Effector memory CD8-positive, alpha-beta T cell (primary cell): ENCODE measurements at places on chromosomes 7 and 10.

DNA sequence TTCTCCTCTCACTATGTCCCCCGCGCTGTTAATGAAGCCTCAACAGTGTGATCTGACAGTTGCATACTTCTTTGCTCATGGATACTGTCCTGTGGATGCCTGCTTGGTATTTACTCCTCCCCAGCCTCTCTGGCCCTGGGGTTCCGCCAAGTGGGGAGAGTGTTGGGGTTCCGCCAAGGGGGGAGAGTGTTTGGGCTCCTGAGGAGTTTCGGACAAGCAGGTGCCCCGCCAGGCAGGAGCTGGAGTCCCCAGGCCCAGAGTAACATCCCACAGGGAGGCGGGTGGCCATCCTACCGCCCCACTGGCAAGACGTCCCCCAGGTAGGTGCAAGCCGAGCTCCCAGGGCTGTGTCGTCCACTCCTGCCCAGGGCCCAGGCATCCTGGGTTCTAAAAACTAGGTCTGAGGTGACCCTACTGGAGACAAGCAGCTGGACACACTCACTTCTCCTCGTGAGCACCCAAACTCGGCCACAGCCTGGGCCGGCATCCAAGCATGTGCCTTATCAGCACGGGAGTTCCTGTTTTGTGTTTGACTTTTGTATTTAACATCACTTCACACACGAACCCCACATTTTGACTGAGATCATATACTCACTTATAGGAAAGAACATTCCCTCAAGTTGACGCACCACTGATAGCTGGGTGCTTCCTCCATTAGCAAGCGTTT lies 34.2 kb downstream of the CAMK2B start:
- H3K4me3 ChIP-seq, result no peak overlapping the region
- no peaks in the 10 kb centered on the region for H3K36me3 ChIP-seq
- H3K27me3 ChIP-seq, result peaks cover 52% of the 10 kb centered on the region
- no peak overlapping the region for H3K27ac ChIP-seq
- DNase-seq, result no peak

DNA sequence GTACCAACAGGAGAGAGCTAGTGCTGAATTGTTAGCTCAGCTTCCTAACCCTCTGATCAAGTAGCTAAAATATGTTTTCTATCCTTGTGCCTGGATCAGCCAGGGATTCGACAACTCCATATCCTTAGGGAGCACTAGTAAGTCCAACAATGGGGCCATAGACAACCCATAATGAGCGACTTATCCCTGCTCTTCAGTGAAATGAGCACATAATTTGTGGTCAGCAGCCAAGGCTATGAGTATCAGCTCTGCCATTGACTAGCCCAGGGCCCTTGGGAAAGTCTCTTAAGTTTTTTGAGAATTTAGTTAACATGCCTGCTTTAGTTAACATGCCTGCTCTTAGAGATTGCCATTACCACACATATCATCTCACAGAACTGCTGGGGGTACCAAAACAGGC lies 39.3 kb downstream of the COL1A2 start:
- H3K27me3 ChIP-seq, result peaks cover 28% of the 10 kb centered on the region
- H3K4me1 ChIP-seq, result peaks cover 3% of the 10 kb centered on the region
- no peak overlapping the region for H3K27ac ChIP-seq
- H3K36me3 ChIP-seq, result no peaks in the 10 kb centered on the region

GRCh38 chr7:99407872-99408378 lies 472 bp downstream of the PDAP1 start:
- H3K36me3 ChIP-seq, result peaks cover 68% of the 10 kb centered on the region
- peak; percentile 9 for DNase-seq

DNA sequence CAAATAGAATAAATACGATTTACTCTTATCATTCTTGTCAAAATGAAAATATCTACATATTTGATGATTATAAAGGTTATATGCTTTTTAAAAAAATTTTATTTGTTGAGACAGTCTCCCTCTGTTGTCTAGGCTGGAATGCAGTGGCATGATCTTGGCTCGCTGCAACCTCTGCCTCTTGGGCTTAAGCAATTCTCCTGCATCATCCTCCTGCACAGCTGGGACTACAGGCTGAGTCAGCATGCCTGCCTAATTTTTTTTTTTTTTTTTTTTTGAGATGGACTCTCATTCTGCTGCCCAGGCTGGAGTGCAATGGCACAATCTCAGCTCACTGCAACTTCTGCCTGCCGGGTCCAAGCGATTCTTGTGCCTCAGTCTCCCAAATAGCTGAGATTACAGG lies 48.9 kb downstream of the PUS7 start:
- DNase-seq, result no peak
- peaks cover 2% of the 10 kb centered on the region for H3K36me3 ChIP-seq
- no peaks in the 10 kb centered on the region for H3K27me3 ChIP-seq
- no peaks in the 10 kb centered on the region for H3K4me1 ChIP-seq
- no peak overlapping the region for H3K27ac ChIP-seq

DNA sequence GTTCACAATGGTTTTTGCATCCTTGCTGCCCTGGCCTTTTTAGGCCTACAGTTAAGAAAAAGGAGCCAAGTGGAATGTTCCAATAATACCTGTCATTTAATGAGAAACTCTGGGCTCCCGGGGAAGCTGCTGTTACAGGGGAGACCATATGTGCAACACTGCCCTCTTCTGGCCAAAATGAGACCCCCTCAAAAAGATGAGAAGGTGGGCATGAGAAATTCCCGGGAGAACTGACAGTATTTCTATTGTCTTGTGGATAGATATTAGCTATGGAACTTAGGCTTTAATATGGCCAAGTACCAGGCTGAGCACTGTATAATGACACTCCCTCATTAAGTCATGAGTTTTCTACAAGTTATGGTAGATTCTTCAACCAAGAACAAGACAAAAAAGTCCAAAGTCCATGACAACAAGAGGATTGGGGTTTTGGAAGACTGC lies 99.4 kb downstream of the CCDC3 start:
- peak; percentile 31 for DNase-seq
- peaks cover 1% of the 10 kb centered on the region for H3K4me1 ChIP-seq
- H3K27ac ChIP-seq, result no peak overlapping the region
- peaks cover 70% of the 10 kb centered on the region for H3K27me3 ChIP-seq

- no peaks in the 10 kb centered on the region for H3K4me1 ChIP-seq
- DNase-seq, result no peak
- H3K36me3 ChIP-seq, result peaks cover 2% of the 10 kb centered on the region
- H3K27ac ChIP-seq, result no peak overlapping the region
Observed at GRCh38 chr7:55104712-55105433, 86.1 kb downstream of the EGFR start.

GRCh38 chr10:67771200-67771599 lies 66.8 kb downstream of the DNAJC12 start:
- no peak for DNase-seq
- no peaks in the 10 kb centered on the region for H3K27me3 ChIP-seq
- no peak overlapping the region for H3K27ac ChIP-seq
- H3K4me3 ChIP-seq, result no peak overlapping the region
- no peaks in the 10 kb centered on the region for H3K4me1 ChIP-seq

- no peak for DNase-seq
- no peaks in the 10 kb centered on the region for H3K36me3 ChIP-seq
- H3K4me1 ChIP-seq, result no peaks in the 10 kb centered on the region
- no peak overlapping the region for H3K27ac ChIP-seq
Observed at GRCh38 chr7:46452561-46453135, 531.6 kb upstream of the IGFBP3 start.

- H3K4me3 ChIP-seq, result no peak overlapping the region
- H3K27me3 ChIP-seq, result no peaks in the 10 kb centered on the region
- DNase-seq, result no peak
- H3K4me1 ChIP-seq, result no peaks in the 10 kb centered on the region
Observed at GRCh38 chr10:12158111-12158510, 28.6 kb downstream of the SEC61A2 start.

GRCh38 chr10:14687340-14687739 lies 87.4 kb downstream of the FAM107B start:
- no peak overlapping the region for H3K27ac ChIP-seq
- no peak for DNase-seq
- no peaks in the 10 kb centered on the region for H3K36me3 ChIP-seq
- peaks cover 1% of the 10 kb centered on the region for H3K4me1 ChIP-seq

DNA sequence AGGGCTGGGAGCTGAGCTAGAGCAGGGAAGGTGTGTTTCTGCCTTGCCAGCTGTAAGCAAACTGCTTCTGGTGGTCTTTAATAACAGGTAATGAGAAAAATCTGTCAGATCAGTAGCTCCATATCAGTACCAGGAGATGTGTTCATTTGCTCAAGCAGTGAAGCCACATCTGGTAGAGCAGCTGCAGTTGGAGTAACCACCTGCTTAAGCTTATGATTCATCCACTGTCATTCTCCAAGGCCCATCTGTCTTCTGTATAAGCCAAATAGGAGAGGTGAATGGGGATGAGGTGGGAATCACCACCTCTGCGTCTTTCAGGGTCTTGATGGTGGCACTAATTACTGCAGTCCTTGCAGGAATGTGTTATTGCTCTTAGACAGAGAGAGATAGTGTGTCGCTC lies 18.4 kb upstream of the COBL start:
- no peaks in the 10 kb centered on the region for H3K4me1 ChIP-seq
- H3K36me3 ChIP-seq, result peaks cover 2% of the 10 kb centered on the region
- H3K4me3 ChIP-seq, result no peak overlapping the region
- no peak for DNase-seq

GRCh38 chr10:17518338-17518737 lies 63.9 kb upstream of the ST8SIA6 start:
- no peaks in the 10 kb centered on the region for H3K36me3 ChIP-seq
- DNase-seq, result no peak
- no peak overlapping the region for H3K4me3 ChIP-seq
- H3K27ac ChIP-seq, result no peak overlapping the region
- H3K4me1 ChIP-seq, result peaks cover 3% of the 10 kb centered on the region

DNA sequence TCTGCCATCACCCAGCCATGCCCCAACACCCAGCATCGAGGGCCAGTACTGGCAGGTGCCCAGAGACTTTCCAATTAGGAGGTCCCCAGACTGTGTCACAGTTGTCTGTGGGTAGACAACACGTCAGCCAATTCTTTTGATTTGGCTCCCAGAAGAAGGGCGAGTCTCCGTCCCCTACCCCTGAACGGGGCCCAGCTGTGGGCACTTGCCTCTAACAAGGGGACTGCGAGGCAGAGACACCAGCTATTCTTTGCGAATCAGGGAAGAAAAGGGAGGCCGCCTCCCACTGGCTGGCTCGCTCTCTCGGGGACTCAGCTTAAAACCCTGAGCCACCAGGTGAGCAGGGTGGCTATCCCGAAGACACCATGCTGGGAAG lies 167.3 kb downstream of the USP6NL start:
- H3K27ac ChIP-seq, result no peak overlapping the region
- peaks cover 11% of the 10 kb centered on the region for H3K4me1 ChIP-seq
- H3K4me3 ChIP-seq, result no peak overlapping the region
- no peaks in the 10 kb centered on the region for H3K36me3 ChIP-seq

DNA sequence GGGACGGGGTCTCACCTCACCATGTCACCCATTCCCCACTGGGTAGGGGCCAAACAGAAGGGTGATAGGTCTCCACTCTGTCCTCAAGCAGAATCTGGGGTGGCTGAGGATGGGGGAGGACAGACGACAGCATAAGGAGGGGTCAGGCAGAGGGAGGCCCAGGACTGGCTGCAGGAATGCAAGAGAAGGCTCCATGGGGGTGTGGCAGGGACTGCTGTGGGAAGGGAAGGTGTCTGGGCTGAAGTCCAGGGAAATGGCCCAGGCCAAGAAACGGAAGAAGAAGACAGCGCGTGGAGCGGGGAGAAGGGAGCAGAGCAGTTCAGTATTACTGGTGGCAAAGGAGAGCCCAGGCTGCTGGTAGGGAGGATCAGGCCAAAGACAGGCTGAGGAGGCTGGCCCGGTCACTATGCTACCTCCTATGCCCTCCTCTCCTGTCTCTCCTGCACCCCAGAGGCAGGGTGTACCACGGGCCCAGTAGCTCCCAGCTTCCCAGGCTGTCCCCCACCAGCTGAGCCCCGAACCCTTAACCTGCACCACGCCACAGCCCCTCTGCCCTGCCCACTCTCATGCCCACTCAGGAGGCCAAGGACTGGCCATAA lies 60.9 kb downstream of the GRB10 start:
- H3K4me1 ChIP-seq, result peaks cover 4% of the 10 kb centered on the region
- H3K27ac ChIP-seq, result no peak overlapping the region
- peaks cover 3% of the 10 kb centered on the region for H3K36me3 ChIP-seq
- peaks cover 45% of the 10 kb centered on the region for H3K27me3 ChIP-seq
- no peak for DNase-seq

DNA sequence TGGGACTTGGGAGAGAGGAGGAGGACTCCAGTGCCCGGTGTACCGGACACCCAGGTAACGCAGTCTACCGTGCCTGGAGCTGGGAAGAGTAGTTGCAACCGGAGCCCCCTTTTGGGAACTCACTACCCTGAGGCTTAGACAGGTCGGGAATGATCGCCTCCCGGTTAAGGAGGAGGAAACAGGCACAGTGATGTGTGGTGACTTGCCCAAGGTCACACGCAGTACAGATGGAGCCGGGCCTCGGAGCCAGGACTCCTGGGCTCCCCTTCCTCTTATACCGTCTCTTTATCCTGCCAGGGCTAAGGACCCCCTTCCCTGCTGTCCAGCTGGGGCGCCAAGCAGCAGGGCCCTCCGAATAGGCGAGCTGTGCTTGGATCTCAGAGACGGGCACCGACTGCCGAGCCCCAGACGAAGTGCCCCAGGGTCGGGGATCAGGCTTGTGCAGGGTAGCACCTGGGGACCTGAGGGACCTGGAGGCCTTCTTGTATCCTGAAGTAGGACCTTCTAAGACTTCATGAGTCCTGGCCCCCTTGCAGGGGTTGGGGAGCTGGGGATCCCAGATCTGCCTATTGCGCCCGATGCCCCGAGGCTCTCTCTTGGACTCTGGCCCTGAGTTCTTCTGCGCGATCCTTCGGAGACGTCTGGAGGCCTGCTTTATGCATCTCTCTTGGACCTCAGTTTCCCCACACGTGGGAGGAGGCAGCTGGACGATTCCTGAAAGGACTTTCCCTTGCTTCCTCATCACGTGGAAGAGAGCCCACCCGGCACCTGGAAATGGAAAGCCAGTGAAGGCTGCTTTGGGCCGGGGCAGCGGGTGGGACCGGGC lies 767 bp upstream of the CYP26A1 start:
- H3K36me3 ChIP-seq, result no peaks in the 10 kb centered on the region
- peak overlapping the region; percentile 71 for H3K4me3 ChIP-seq
- peaks cover 28% of the 10 kb centered on the region for H3K4me1 ChIP-seq
- DNase-seq, result no peak
- H3K27ac ChIP-seq, result no peak overlapping the region
- H3K27me3 ChIP-seq, result peaks cover 94% of the 10 kb centered on the region

- H3K27me3 ChIP-seq, result no peaks in the 10 kb centered on the region
- H3K27ac ChIP-seq, result peak overlapping the region; percentile 55
- peaks cover 38% of the 10 kb centered on the region for H3K4me1 ChIP-seq
- no peak overlapping the region for H3K4me3 ChIP-seq
Observed at GRCh38 chr10:16439295-16439694, 2.5 kb downstream of the PTER start.

DNA sequence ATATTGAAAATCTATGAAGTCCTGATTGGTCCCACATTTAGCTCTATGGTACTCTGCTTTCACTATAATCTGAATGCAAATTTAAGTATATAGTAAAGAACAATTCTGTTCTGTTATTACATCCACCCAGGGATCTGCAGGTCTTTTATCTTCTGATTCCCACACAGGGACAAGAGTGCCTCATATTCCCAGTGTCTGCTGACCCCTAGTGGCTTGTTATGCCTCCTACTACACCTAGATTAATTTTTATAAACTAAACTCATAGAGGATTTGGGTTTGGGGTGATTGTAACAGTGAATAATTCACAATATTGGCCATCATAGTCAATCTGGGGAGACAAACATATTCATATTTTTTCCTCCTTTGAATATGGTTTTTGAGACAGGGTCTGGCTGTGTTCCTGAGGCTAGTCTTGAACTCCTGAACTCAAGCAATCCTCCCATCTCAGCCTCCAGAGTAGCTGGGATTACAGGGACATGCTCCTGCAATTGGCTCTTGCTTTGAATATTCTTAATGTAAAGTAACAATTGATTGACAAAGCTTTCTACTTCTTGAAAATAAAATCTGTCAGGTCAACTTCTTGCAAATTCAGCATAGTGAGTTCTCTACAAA lies 282.1 kb downstream of the KCND2 start:
- H3K36me3 ChIP-seq, result no peaks in the 10 kb centered on the region
- no peak for DNase-seq
- H3K4me1 ChIP-seq, result no peaks in the 10 kb centered on the region
- H3K27me3 ChIP-seq, result no peaks in the 10 kb centered on the region
